ENCODE measurements at places on chromosomes 6 and 20.

DNA sequence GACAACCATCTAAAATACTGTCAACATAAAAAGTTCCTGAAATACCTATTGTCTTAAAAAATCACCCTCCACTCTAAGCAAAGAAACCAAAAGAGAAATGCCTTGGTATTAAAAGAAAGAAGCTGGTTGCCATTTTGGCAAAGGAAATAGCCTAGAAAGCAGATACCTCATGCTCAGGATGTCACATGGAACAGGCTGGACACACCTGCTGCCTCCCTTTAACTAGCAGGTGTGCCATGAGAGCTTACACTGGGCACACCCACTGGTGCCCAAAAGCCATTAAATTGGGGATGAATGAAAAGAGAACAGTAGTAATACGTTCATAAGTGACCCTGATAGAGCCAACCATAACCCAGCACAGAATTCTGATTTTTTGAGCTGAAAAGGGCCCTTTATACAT lies 1.5 kb downstream of the SLC23A2 start:
- DNase-seq, result no peak

DNA sequence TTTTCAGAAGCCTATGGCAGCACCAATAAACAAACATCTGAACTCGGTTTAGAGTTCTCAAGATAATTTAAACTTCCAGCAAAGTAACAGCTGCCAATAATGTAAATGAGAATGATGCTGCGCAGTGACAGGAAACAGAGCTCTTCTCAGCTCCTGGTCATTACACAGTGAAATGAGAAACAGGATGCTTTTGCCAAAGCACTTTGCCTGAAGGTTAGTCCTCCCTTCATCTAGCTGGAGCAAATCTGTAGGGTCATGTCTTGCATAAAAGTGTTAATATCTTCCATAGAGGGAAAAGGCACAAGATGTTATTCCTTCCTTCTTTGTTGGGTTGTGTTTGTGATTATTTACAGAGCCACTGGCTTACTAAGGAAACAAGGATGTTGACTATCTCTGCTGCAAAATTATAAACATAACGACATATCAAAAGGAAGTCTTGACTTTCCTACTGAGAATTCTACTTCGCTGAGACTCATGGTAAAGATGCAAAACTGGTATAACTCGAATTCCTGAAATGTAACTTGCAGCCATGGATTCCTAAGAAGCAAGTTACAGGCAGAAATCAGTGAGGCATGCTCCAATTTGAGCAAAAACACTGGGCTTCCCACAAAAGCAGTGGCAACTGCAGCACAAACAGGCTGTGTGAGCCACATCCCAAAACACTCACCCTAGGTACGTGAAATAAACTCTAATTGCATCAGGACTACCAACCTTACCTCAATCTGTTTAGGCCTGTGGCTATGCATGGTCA lies 102.5 kb upstream of the BEND6 start:
- no peak for DNase-seq

- no peak for DNase-seq
Measured at GRCh38 chr6:48068278-48069251, 42.4 kb downstream of the PTCHD4 start.

GRCh38 chr6:105476978-105477377 lies 74.1 kb upstream of the PREP start:
- DNase-seq, result no peak

DNA sequence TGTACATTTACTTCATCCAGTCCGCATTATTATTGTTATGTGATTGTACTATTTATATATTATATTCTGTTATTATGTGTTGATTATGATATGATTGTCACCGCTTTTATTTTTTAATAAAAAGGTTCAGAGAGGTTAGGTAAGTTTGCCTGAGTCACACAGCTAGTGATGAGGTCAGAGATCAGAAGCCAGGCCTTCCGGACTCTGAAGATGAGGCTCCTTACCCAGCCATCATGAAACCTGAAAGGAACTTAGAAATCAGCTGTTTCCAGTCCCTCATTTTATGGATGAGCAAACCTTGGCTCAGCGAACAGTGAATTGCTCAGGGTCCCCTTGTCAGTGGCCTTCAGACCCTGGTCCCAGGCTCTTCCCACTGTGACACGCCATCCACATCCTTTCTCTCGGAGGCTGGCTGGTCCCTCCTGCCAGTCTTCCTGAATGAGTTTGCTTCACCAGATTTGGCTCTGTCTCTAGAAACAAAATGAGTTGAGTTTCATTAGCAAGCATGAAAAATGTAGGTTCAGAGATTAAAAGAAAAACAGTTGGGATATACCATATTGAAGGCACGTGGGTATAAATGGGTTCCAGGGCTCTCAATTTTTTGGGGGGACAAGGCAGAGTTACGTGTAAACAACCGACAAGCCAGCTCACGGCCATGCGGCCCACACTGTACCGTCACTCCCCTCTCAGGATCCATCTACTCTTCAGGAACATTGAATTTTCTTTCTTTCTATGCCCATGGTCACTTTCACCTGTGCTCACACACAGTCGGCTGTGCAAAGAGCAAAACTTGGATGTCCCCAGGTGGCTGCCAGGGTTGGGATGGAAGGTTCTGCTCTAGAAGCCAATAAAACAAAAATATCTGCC lies 132.9 kb downstream of the ZDHHC14 start:
- DNase-seq, result no peak

GRCh38 chr6:41302638-41303037 lies 16.2 kb upstream of the TREM1 start:
- no peak for DNase-seq

- DNase-seq, result no peak
Measured at GRCh38 chr6:16721977-16722376, 39.3 kb downstream of the ATXN1 start.

DNA sequence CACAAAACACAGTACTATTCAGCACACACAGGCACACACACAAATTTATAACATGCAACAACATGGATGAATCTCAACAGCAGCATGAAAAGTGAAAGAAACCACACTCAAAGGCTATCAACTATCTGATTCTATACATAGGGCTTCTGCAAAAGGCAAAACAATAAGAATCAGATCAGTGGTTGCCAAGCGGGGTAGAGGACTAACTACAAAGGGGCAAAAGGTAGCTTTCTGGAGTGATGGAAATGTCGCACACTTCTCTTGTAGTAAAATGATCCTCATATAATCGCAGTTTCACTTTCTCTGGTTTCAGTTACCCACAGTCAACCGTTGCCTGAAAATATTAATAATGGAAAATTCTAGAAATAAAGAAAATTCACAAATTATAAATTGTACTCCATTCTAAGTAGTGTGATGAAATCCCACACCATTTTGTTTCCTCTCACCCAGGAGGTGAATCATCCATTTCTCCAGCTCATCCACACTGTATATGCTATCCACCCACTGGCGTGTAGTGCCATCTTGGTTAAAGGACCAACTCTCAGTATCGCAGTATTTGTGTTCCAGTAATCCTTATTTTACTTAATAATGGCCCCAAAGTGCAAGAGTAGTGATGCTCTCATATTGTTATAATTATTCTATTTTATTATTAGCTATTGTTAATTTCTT lies 12.8 kb upstream of the PLN start:
- DNase-seq, result no peak

GRCh38 chr6:24897186-24897585 lies 38.6 kb downstream of the RIPOR2 start:
- DNase-seq, result no peak

- no peak for DNase-seq
Measured at GRCh38 chr6:39210450-39210849, 18.8 kb downstream of the KCNK5 start.

Data from hepatic stellate cell (primary cell).